ENCODE measurements at places on chromosomes 2 and 18. TPM values are rescaled to one million over a fixed set of nuclear protein-coding genes. Genes with fewer than 3 reads are reported as not detected.

Gene PDCD1
- total RNA-seq, result 1.8 TPM

- no peaks in the 10 kb centered on the region for H3K27me3 ChIP-seq
- peak overlapping the region; percentile 76 for H3K27ac ChIP-seq
- H3K4me3 ChIP-seq, result no peak overlapping the region
- H3K4me1 ChIP-seq, result peaks cover 33% of the 10 kb centered on the region
- H3K36me3 ChIP-seq, result no peaks in the 10 kb centered on the region
These were observed 53.0 kb downstream of the EPHA4 start for GRCh38 chr2:221518935-221519625.

DNA sequence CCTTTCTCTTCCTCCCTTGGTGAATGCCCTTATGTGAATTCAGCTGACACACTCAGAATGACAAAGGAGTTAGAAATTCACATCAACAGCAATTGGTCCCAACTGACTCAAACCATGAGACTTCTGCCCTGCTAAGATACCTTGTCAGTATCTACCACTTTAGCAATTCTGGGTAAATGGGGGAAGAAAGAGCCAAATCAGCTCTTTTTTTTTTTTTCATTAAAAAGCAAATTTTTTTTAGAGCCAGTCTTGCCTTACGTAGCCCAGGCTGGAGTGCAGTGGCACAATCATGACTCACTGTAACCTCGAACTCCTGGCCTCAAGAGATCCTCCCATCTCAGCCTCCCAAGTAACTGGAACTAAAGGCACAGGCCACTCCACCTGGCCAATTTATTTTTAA lies 1.7 kb upstream of the PPP4R1 start:
- H3K4me3 ChIP-seq, result no peak overlapping the region
- no peak for DNase-seq
- H3K27ac ChIP-seq, result peak overlapping the region; percentile 97
- H3K36me3 ChIP-seq, result peaks cover 7% of the 10 kb centered on the region

GRCh38 chr2:182067393-182067792 lies 81.7 kb downstream of the PPP1R1C start:
- H3K27ac ChIP-seq, result no peak overlapping the region
- DNase-seq, result no peak
- no peaks in the 10 kb centered on the region for H3K4me1 ChIP-seq
- H3K36me3 ChIP-seq, result no peaks in the 10 kb centered on the region
- no peaks in the 10 kb centered on the region for H3K27me3 ChIP-seq

Gene GMCL1
- total RNA-seq, result 11.9 TPM

DNA sequence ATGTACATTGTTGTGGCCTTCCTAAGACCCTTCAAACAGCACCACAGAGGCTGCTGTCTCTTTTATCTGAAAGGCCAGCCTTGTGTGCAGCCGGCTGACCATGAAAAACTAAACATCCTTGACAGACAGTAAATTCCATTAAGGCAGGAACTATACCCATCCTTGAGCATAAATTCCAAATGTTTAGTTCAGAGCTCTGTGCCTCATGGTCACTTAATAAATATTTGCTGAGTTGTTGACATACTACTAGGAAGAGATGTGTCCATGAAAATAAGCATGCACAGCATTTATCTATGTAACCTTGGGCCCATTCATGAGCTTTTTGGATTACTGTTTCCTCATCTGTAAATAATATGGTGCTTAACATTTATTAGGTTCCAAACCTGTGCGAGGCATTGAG lies 424.8 kb downstream of the HRH4 start:
- H3K4me1 ChIP-seq, result no peaks in the 10 kb centered on the region
- H3K27ac ChIP-seq, result no peak overlapping the region
- peaks cover 3% of the 10 kb centered on the region for H3K27me3 ChIP-seq
- H3K4me3 ChIP-seq, result no peak overlapping the region
- no peaks in the 10 kb centered on the region for H3K36me3 ChIP-seq

Gene ZSWIM2
- not detected for total RNA-seq

Gene SP3
- 77.4 TPM for total RNA-seq

Gene B4GALT6
- 3.5 TPM for total RNA-seq

- peaks cover 9% of the 10 kb centered on the region for H3K4me1 ChIP-seq
- H3K36me3 ChIP-seq, result no peaks in the 10 kb centered on the region
- H3K4me3 ChIP-seq, result no peak overlapping the region
These were observed 42.3 kb downstream of the AQP12A start for GRCh38 chr2:240733803-240734495.

GRCh38 chr18:74608681-74609080 lies 11.0 kb downstream of the ZNF407 start:
- no peak overlapping the region for H3K4me3 ChIP-seq
- no peaks in the 10 kb centered on the region for H3K4me1 ChIP-seq
- DNase-seq, result no peak
- no peaks in the 10 kb centered on the region for H3K36me3 ChIP-seq
- H3K27ac ChIP-seq, result no peak overlapping the region
- no peaks in the 10 kb centered on the region for H3K27me3 ChIP-seq

Gene ZNF396
- total RNA-seq, result 3.1 TPM

- no peak for DNase-seq
- H3K36me3 ChIP-seq, result no peaks in the 10 kb centered on the region
- no peak overlapping the region for H3K4me3 ChIP-seq
- peaks cover 19% of the 10 kb centered on the region for H3K4me1 ChIP-seq
- H3K27ac ChIP-seq, result no peak overlapping the region
These were observed 1.6 kb upstream of the DNMT3A start for GRCh38 chr2:25343187-25343825.

- DNase-seq, result no peak
- H3K4me3 ChIP-seq, result no peak overlapping the region
- H3K27ac ChIP-seq, result no peak overlapping the region
- no peaks in the 10 kb centered on the region for H3K4me1 ChIP-seq
- no peaks in the 10 kb centered on the region for H3K27me3 ChIP-seq
These were observed 25.7 kb upstream of the UXS1 start for GRCh38 chr2:106219813-106220212.

GRCh38 chr2:240670950-240671349 lies 11.7 kb downstream of the AQP12B start:
- DNase-seq, result no peak
- H3K27me3 ChIP-seq, result peaks cover 27% of the 10 kb centered on the region
- H3K27ac ChIP-seq, result no peak overlapping the region
- no peaks in the 10 kb centered on the region for H3K36me3 ChIP-seq
- H3K4me1 ChIP-seq, result no peaks in the 10 kb centered on the region

DNA sequence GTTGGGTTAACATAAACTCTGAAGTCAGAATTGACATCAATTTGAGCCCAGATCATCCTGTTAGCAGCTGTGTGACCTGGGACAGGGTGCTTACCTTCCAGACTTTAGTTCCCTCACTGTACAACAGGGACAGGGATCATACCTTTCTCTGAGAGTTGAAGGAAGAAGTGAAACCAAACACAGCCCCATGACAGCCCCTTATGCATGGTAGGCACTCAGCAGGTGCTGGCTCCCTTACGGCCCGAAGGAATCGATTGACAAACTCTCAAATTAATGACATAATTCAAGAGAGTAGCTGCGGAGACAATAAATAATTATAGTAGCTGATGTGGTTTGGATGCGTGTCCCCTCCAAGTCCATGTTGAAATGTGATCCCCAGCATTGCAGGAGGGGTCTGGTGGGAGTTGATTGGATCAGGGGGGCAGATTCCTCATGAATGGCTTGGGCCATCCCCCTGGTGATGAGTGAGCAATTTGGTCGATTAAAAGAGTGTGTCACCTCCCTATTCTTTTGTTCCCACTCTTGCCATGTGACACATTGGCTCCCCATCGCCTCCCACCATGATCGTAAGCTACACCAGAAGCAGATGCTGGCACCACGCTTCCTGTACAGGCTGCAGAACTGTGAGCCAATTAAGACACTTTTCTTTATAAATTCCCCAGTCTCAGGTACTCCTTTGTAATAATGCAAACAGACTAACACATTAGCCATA lies 72.4 kb downstream of the ODC1 start:
- DNase-seq, result no peak
- no peaks in the 10 kb centered on the region for H3K27me3 ChIP-seq
- H3K4me3 ChIP-seq, result no peak overlapping the region
- peaks cover 4% of the 10 kb centered on the region for H3K36me3 ChIP-seq

DNA sequence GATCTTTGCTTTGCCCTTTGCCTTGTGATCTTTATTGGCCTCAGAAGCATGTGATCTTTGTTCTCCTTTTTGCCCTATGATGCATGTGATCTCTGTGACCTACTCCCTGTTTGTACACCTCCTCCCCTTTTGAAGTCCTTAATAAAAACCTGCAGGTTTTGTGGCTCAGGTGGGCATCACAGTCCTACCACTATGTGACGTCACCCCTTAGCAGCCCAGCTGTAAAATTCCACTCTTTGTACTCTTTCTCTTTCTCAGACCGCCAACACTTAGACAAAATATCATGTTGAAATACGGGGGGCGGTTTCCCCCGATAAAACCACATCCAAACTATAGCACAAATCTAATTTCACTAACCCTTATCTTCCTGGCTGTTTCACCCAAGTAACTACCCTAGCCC lies 76.7 kb upstream of the RAPGEF4 start:
- no peak overlapping the region for H3K27ac ChIP-seq
- no peak overlapping the region for H3K4me3 ChIP-seq
- no peak for DNase-seq
- no peaks in the 10 kb centered on the region for H3K27me3 ChIP-seq
- H3K36me3 ChIP-seq, result no peaks in the 10 kb centered on the region
- no peaks in the 10 kb centered on the region for H3K4me1 ChIP-seq

Gene MBP
- total RNA-seq, result 78.9 TPM

- no peaks in the 10 kb centered on the region for H3K4me1 ChIP-seq
- no peaks in the 10 kb centered on the region for H3K27me3 ChIP-seq
- H3K4me3 ChIP-seq, result no peak overlapping the region
- no peak overlapping the region for H3K27ac ChIP-seq
- H3K36me3 ChIP-seq, result no peaks in the 10 kb centered on the region
- no peak for DNase-seq
These were observed 28.7 kb downstream of the IKZF2 start for GRCh38 chr2:213122725-213123124.

Gene PARD3B
- total RNA-seq, result 32.5 TPM

DNA sequence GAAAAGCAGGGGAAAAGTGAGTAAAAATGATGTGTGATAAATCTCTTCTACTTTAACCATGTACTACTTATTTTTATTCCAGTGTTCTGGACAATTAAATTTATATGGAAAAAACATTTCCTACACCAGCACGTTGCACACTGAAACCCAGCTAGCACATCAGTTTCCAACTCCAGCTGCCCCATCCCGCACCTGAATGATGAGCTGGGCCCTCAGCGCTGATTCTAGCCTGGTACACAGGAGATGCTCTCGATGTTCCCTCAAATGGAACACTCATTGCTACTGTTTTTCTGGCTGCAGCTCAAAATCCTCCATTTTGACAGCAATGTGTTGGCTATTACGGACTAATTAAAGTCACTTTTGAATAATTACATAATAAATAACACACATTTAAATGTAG lies 783.1 kb upstream of the FSHR start:
- H3K27ac ChIP-seq, result no peak overlapping the region
- no peaks in the 10 kb centered on the region for H3K4me1 ChIP-seq
- no peaks in the 10 kb centered on the region for H3K27me3 ChIP-seq
- H3K4me3 ChIP-seq, result no peak overlapping the region

Gene MATN3
- 11.7 TPM for total RNA-seq

Gene GAD1
- not detected for total RNA-seq

DNA sequence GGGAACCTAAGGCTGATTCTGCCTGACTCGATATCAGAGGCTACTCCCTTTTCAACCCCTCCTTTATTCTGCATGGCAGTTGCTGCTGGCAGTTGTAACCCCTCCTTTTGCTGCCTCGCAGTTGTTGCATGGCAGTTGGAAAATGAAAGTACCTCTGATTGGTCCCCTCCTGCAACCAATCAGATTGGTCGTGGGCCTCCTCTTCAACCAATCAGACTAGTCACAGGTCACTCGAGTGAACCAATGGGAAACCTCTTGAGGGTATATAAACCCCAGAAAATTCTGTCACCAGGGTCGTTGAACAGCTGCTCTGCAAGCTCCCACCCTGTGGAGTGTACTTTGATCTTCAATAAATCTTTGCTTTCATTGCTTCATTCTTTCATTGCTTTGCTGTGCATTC lies 294.3 kb upstream of the SLC8A1 start:
- no peaks in the 10 kb centered on the region for H3K4me1 ChIP-seq
- H3K4me3 ChIP-seq, result no peak overlapping the region
- H3K36me3 ChIP-seq, result no peaks in the 10 kb centered on the region
- no peaks in the 10 kb centered on the region for H3K27me3 ChIP-seq
- no peak for DNase-seq

DNA sequence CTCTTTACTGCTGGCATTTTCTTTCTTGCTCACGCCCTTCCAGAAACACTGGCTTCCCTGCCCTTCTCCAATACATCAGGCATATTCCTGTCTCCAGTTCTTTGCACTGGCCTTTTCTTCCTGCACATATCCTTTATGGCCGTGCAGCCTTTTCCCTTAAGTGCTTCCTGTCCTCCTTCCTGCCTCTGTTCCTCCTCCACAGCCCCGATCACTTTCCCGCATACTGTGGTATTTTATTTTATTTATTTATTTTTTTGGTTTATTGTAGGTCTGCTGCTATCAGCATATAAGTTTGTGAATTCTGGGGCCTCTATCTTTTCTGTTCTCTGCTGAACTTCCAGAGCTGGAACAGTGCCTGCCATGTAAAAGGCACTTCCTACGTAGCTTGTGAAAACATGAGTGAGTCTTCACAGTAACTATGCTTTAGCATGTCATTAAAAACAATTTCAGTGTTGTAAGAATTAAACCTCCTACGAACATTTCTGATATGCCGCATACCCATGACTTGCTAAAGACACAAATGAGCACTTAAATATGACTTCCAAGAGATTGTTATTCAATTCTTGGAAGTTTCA lies 289.1 kb downstream of the TRIB2 start:
- H3K36me3 ChIP-seq, result no peaks in the 10 kb centered on the region
- H3K27ac ChIP-seq, result no peak overlapping the region
- no peaks in the 10 kb centered on the region for H3K27me3 ChIP-seq

DNA sequence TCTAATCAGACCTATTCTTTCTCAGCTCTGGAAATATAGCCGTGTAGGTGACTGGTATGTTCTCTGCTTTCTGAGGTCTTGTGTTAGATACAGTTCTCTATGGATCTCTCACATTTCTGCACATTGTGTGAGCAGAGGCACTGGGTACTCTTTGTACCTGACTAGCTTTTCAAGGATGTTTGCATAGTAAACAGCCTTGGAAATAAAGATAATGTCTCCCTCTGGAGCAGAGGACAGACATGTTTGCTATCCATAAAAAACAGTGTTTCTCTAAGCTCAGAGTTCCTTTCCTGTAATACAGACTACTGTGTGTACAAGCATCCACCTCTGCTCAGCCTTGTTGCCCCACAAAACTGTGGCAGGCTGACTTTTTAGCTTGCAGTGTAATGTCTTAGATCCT lies 279.2 kb downstream of the CTNNA2 start:
- H3K4me3 ChIP-seq, result no peak overlapping the region
- no peak overlapping the region for H3K27ac ChIP-seq
- H3K36me3 ChIP-seq, result no peaks in the 10 kb centered on the region
- no peaks in the 10 kb centered on the region for H3K27me3 ChIP-seq
- no peak for DNase-seq

GRCh38 chr18:46289931-46290330 lies 185.7 kb downstream of the HAUS1 start:
- no peaks in the 10 kb centered on the region for H3K4me1 ChIP-seq
- H3K27me3 ChIP-seq, result no peaks in the 10 kb centered on the region
- H3K4me3 ChIP-seq, result no peak overlapping the region
- no peaks in the 10 kb centered on the region for H3K36me3 ChIP-seq
- peak; percentile 21 for DNase-seq
- no peak overlapping the region for H3K27ac ChIP-seq

- H3K27me3 ChIP-seq, result peaks cover 81% of the 10 kb centered on the region
- no peak overlapping the region for H3K27ac ChIP-seq
- DNase-seq, result no peak
- no peak overlapping the region for H3K4me3 ChIP-seq
These were observed 12.2 kb upstream of the SKOR2 start for GRCh38 chr18:47263430-47264307.

GRCh38 chr2:110713513-110714362 lies 18.6 kb upstream of the ACOXL start:
- no peak for DNase-seq
- H3K27ac ChIP-seq, result no peak overlapping the region
- no peak overlapping the region for H3K4me3 ChIP-seq
- peaks cover 3% of the 10 kb centered on the region for H3K27me3 ChIP-seq
- H3K4me1 ChIP-seq, result peaks cover 18% of the 10 kb centered on the region
